Fibroblast of villous mesenchyme (primary cell): ENCODE measurements at places on chromosomes 11 and 22. TPM values are rescaled to one million over a fixed set of nuclear protein-coding genes. Genes with fewer than 3 reads are reported as not detected.

The SCGB1D2 gene
- total RNA-seq, result not detected in 2 replicates

The OR2AG2 gene
- under 0.01 and 0.32 TPM in 2 replicates for total RNA-seq

The MAJIN gene
- not detected in 2 replicates for total RNA-seq

The POU2F3 gene
- total RNA-seq, result under 0.01 TPM in 1 of 2 replicates, not detected in the other

The PHLDA2 gene
- 7.3 and 13.2 TPM in 2 replicates for total RNA-seq
